ENCODE measurements at places on chromosomes 11 and 22. TPM values are rescaled to one million over a fixed set of nuclear protein-coding genes. Genes with fewer than 3 reads are reported as not detected.

Gene B4GALNT4
- total RNA-seq: 60.2 TPM

Gene MPEG1
- 1.1 TPM for total RNA-seq

Gene INPP5J
- 6.0 TPM for total RNA-seq

Gene MRGPRX3
- total RNA-seq: 0.68 TPM

Gene MUC5AC
- 0.49 TPM for total RNA-seq

Gene OR5B17
- total RNA-seq: 0.52 TPM

Gene APOBEC3H
- total RNA-seq: 0.53 TPM

Gene UBE2L3
- 71.1 TPM for total RNA-seq

Gene OR51F2
- not detected for total RNA-seq

Gene GAL
- 23.2 TPM for total RNA-seq
